ENCODE measurements at places on chromosomes 3 and 15.
A peak's percentile ranks its signal among the peaks of the same experiment; 100 is the strongest.

- no peak for DNase-seq
Observed at GRCh38 chr15:92714077-92714476, 58.5 kb upstream of the FAM174B start.

GRCh38 chr3:24726423-24726822 lies 231.8 kb upstream of the THRB start:
- DNase-seq = no peak

DNA sequence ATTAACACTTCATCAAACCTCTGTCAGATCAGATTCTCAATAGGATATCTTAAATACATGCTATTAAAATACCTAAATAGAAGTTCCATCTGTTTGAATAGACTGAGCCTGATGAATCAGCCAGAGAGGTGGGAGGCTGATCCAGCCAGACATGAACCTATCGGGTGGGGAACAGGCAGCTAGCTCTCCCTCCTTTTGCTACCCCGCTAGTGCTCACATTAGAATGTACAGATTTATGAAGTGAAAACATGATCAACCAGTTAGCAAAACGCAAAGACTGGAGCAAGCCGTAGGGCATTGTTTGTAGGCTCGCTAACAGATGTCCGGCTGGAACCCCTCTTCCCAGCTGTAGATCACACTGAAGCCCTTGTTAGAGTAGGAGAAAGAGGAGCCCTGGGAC lies 54.4 kb downstream of the GTF2E1 start:
- no peak for DNase-seq

DNA sequence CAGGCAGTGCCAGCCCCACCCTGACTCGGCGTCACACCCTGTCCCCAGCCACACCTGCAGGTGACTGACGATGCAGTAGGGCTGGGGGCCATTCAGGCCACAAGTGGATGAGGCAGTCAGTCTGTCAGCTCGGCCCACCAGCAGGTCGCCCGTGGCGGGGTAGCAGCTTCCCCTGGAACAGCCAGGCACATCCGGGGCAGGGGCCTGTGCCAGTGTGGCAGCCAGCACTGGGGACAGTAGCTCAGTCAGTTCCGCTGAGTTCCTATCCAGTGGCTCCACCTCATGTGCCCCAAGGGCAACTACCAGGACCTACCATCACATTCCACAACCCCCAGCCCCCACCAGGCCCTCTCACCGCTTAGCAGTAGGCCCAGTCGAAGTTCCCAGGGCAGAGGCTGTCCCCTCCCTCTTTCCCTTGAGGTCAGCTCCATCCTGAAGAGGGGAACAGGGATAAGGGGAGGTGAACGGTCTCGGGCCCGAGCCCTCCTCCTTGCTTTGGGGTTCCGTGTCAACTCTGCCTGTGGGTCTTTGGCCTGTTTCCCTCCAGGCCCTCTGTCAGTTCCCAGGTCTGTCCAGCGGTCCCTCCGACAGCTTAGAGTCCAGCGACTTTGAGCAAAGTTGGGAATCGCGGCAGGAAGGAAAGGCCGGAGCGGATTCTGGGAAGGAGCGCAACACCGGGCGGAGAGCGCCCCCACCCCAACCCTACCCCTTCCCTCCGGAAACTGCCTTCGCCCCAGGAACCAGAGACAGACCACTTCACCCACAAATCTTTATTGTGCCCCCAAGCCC lies at the start of gene LAMB2:
TSS of gene LAMB2 (minus strand) at position 614 of the 789 bp plus-strand sequence. CDS start at position 431, 183 bp downstream.
- no peak for DNase-seq

DNA sequence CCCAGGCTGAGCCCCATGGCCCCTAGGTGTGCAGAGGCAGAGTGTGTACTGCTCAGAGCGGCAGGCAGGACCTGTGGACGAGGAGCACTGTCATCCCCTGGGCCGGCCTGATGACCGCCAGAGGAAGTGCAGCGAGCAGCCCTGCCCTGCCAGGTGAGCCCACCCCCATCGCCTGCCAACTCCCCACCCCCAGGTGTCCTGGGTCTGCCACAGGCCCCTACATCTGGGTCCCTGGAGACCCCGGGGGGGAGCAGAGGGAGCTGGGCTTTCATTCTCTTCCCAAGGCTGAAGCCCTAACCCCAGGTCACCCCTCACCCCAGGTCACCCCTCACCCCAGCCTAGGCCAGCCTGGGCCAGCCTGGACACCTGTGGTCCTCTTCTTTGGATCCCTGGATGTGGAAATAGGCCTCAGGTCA lies 93.1 kb downstream of the TBC1D2B start:
- DNase-seq = no peak

DNA sequence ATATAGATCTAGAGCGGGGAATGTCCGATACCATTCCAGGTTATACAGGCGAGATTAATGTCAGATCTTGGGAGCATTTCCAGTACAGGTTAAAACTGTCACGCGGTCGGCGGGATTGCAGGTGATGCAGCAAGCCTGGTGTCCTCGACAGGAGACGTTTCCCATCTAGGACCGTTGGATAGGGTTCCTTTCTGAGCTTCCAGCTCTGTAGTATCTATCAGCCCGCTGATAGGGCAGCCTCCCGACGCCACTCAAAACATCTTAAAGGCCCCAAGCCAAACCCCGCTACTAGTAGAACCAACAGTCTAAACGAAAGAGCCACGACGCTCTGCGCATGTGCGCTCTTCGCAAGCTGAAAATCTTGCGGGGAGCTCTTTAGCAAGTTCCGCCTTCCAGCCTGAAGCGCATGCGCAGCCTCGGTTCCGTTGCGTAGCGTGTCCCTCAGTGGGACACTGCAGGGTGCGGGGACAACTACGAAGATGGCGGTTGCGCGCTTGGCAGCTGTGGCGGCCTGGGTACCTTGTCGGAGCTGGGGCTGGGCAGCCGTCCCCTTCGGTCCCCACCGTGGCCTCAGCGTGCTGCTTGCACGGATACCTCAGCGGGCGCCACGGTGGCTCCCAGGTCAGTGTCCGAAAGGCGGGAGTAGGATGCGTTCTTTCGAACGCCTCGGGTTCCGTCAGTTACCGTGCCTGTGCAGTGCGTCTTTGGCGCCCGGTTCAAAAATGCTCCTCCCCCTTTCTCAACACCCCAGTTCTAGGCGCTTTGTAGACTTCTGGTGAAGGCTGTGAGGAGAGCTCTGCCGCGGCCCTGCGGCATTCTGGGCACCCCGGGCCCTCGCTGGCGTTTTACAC lies at the start of gene ABHD10:
TSS of gene ABHD10 (plus strand) at position 444 of the 851 bp plus-strand sequence. CDS start at position 480, 36 bp downstream.
- peak; percentile 96 for DNase-seq

- no peak for DNase-seq
Observed at GRCh38 chr3:127954640-127955039, 39.6 kb downstream of the KBTBD12 start.

DNA sequence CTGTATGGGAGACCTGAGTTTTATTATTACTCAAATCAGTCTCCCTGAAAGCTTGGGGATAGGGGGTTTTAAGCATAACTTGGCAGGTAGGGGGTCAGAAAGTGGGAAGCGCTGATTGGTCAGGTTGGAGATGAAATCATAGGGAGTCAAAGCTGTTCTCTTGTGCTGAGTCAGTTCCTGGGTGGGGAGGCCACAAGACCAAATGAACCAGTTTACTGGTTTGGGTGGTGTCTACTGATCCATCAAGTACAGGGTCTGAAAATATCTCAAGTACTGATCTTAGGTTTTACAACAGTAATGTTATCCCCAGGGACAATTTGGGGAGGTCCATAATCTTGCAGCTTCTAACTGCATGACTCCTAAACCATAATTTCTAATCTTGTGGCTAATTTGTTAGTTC lies 17.8 kb upstream of the IQCF6 start:
- no peak for DNase-seq

DNA sequence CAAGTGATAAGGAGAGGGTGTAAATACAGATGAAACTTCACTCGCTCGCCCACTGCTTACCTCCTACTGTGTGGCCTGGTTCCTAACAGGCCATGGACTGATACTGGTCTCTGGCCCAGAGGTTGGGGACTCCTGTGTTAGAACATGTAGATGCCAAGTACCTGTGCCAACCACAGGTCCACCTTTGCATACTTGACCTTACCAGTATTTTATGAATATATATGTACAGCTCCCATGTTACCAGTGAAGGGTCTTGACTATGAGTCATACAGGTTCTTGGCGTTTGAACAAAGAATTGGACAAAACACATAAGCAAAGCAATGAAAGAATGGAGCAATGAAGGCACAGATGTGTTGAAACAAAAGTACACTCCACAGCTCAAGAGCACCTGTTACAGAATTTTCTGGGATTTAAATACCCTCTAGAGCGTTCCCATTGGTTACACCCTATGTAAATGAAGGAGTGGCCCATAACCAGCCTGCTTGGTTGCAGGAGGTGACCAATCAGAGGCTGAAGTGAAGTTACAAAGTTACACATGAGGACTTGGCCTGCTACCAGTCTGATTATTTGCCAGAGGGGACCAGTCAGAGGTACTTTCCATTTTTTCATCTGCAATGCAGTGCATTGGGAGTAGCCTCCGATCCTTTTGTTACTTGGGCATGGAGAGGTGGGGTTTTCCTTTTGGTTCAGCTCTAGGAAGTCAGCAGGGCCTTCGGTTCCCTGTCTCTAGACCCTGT lies 1.7 kb upstream of the GFM1 start:
- no peak for DNase-seq

DNA sequence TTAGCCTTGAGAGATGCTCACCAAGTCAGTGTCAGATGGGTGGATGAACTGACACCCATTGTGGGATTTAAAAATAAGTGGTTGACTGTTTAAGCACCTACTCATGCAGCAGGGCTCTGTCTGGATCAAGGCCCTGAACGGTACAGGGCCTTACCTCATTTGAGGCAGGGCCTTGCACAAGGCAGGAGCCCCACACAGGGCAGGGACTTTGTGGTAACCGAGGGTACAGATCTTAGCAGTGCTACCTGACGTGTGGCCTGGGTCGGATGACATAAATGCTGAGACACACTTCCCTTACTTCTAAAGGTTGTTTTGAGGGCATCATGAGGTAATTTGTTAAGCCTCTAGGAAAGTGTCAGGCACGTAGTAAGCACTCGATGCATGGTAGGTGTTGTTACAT lies 59.5 kb upstream of the PLXNA1 start:
- DNase-seq = no peak

GRCh38 chr3:135008326-135008725 lies 213.3 kb downstream of the EPHB1 start:
- no peak for DNase-seq

DNA sequence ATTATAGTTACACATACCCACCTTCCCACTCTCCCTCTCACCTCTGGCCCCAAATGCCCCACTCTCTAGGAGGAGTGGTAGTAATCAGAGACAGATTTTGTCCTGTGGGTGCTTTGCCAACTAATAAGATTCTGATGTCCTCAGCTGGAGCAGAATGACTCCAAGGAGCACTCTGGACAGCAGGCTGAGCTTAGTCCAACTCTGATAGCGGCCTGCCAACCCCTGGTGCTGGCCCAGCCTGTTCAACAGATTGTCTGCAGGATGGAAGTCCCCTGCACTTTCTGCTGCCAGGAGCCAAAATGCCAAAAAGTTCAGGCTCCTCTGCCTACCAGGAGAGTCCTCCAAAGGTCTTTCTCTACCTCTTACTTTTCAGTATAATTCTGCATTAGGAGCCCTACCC lies 160.5 kb upstream of the UMPS start:
- DNase-seq = no peak

GRCh38 chr3:98521897-98522543 lies 682 bp downstream of the CLDND1 start:
- peak; percentile 49 for DNase-seq
